T1000 (cell line): ENCODE measurements at places on chromosomes 12 and 14.

GRCh38 chr12:57261428-57261865 is 10.5 kb upstream of the STAC3 start:
- DNase-seq = no peak

DNA sequence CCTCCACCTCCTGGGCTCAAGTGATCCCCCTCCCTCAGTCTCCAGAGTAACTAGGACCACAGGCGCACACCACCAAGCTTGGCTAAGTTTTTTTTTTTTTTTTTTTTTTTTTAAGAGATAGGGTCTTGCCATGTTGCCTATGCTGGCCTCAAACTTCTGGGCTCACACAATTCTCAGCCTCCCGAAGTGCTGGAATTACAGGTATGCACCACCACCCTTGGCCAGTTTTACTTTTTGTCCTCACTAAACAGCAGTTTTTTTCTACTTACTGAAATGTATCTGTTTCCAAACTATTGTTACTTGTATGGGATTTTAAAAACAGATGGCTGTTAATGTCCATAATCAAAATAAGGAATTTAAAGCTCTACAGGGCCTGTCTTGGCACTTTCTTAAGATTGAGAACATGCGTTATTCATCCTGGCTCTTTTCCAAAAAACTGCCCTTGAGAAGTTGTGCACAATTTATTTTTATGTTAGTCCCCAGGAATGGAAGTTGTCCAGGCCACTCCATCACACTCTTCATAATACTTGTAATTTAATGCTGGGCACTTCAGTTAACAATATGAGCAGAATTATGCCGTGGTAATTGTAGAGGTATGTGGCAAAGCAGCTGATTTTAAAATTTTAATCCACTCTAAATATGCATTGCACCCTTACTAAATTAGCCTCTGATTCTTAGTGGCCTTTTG is 51.9 kb upstream of the REP15 start:
- no peak for DNase-seq

DNA sequence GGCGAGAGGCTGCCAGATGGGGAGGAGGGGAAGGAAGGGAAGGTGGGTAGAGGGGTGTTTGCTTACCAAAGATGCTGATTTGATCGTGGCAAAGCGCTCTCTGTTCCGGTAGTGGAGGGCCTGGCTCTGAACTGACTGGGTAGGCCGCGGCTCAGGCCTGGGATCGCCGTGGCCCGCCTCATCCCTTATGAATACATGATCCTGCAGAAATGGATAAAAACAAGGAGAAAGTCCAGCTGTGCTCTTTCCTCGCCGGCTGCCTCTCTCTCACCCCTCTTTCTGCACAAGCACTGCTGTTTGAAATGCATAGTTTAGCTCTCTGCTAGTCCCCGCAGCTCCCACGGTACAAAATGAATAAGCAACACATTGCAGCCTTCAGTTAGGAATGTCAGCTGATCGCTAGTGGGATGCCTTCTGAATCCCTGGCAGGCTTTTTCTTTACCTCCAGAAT is 53.8 kb downstream of the PEBP1 start:
- no peak for DNase-seq

GRCh38 chr12:5507401-5507935 is 75.6 kb downstream of the NTF3 start:
- DNase-seq = no peak

GRCh38 chr12:70365648-70366518 is at the start of gene KCNMB4:
TSS of gene KCNMB4 (plus strand) at chr12:70366290. CDS start at chr12:70366735, 445 bp downstream.
- peak; percentile 96 for DNase-seq

DNA sequence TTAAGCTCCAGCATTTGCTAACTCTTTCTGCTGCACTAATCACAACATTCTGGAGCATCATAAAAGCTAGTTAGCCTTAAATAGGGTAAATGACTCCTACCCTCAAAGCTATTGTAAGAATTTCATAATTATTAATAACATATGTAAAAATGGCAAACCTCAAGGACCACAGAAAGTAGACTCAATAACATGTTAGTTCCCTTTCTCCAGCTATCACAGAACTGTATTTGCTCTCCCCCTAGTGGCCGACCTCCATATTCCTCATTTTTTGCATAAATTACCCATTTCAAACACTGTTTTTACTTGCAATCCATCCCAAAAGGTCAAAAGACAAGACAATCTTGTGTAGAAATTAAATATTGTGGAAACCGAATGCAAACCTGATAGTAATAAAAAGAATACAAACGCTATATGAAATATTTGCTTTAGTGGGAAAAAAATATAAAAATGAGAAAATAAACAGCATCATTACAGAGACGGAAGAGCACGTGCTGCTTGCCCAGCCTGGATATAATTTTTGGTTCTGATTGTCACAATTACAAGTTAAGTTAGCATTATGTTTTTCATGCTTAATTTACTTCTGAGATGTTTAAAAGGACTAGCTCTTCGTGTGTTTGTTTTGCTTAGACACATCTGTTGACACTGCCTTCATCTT is 97.9 kb downstream of the RERGL start:
- DNase-seq = peak; percentile 6
